MCF 10A (cell line): ENCODE measurements at places on chromosomes 11 and 22. TPM values are rescaled to one million over a fixed set of nuclear protein-coding genes. Genes with fewer than 3 reads are reported as not detected.

Gene CREB3L1
- not detected in 2 replicates for total RNA-seq

Gene TECTA
- total RNA-seq: 0.27 and 0.30 TPM in 2 replicates

Gene CHRM1
- not detected in 2 replicates for total RNA-seq

Gene DBX1
- not detected in 2 replicates for total RNA-seq

Gene CEP57
- total RNA-seq: 73.7 and 78.8 TPM in 2 replicates

Gene TSGA10IP
- not detected in 2 replicates for total RNA-seq

Gene RASD2
- total RNA-seq: not detected in 2 replicates

Gene CARNS1
- total RNA-seq: 0.07 TPM in 1 of 2 replicates, not detected in the other

Gene MEI1
- total RNA-seq: not detected in 2 replicates

Gene MFNG
- 0.56 and 1.2 TPM in 2 replicates for total RNA-seq

Gene DUSP8
- 10.4 and 17.6 TPM in 2 replicates for total RNA-seq

Gene TRIM34
- 0.96 and 2.1 TPM in 2 replicates for total RNA-seq

Gene TP53I11
- 14.8 and 17.7 TPM in 2 replicates for total RNA-seq

Gene FHIP1B
- total RNA-seq: 44.6 and 51.1 TPM in 2 replicates

Gene OR51E1
- not detected in 2 replicates for total RNA-seq

Gene CLDN5
- total RNA-seq: not detected in 2 replicates

Gene OR51B4
- not detected in 2 replicates for total RNA-seq

Gene THY1
- total RNA-seq: not detected in 2 replicates

Gene PIWIL4
- not detected in 2 replicates for total RNA-seq

Gene TEX54
- total RNA-seq: not detected in 2 replicates

Gene CEP164
- 47.4 and 49.9 TPM in 2 replicates for total RNA-seq

Gene ELF5
- total RNA-seq: not detected in 2 replicates

Gene KCTD14
- total RNA-seq: 1.5 and 2.2 TPM in 2 replicates

Gene MS4A12
- total RNA-seq: not detected in 2 replicates

Gene NLRP6
- not detected in 2 replicates for total RNA-seq

Gene CCDC15
- 2.8 and 3.4 TPM in 2 replicates for total RNA-seq

Gene NCF4
- total RNA-seq: not detected in 2 replicates

Gene TRIM51
- not detected in 2 replicates for total RNA-seq

Gene MMP11
- 0.44 TPM in 1 of 2 replicates, not detected in the other for total RNA-seq

Gene ZC3H12C
- 30.9 and 37.7 TPM in 2 replicates for total RNA-seq

Gene FAM180B
- not detected in 2 replicates for total RNA-seq

Gene SLC37A2
- 5.2 and 7.8 TPM in 2 replicates for total RNA-seq

Gene HARBI1
- total RNA-seq: 6.8 and 8.5 TPM in 2 replicates

Gene LMNTD2
- total RNA-seq: 6.1 and 8.0 TPM in 2 replicates

Gene MN1
- total RNA-seq: 3.9 and 5.7 TPM in 2 replicates

Gene MMP1
- 0.25 and 0.35 TPM in 2 replicates for total RNA-seq

Gene HEPN1
- total RNA-seq: not detected in 2 replicates

Gene TP53AIP1
- 4.5 and 5.8 TPM in 2 replicates for total RNA-seq

Gene OSBPL5
- 85.7 and 115 TPM in 2 replicates for total RNA-seq

Gene TUBA8
- total RNA-seq: 0.66 TPM in 1 of 2 replicates, not detected in the other

Gene CBLIF
- total RNA-seq: not detected in 2 replicates

Gene MCHR1
- not detected in 2 replicates for total RNA-seq

Gene ZNRF3
- total RNA-seq: 7.1 and 7.9 TPM in 2 replicates
